Stimulated activated CD4-positive, alpha-beta T cell treated with anti-CD3 and anti-CD28 coated beads, Interleukin-2, amount 100 ng/mL, for 24 hours (primary cell): ENCODE measurements at places on chromosomes 1 and 21.

DNA sequence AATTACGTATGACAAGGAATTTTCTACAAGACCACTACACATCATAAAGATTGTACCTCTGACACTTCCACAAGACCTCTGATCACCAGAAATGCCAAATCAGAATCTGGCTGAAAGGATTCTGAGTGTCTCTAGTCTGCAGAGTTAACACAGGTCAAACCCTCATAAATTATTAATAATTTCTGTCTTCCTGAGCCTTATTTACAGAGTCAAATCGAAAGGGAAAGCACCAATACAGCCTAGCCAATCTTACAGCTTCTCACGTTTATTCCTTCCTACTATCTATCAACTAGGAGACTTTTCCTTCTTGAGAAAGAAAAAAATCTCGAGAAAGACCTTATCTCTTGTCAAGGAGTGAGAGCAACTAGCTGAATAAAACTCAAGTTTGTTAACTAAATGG, 2151.6 kb downstream of the MRPL39 start:
- no peak for DNase-seq

- no peak for DNase-seq
Measured at GRCh38 chr1:68046885-68047658, 3.4 kb downstream of the DIRAS3 start.

- DNase-seq = no peak
Measured at GRCh38 chr21:32215306-32215685, 63.6 kb downstream of the MIS18A start.

- no peak for DNase-seq
Measured at GRCh38 chr1:16719571-16720350, 20.6 kb upstream of the RNU1-4 start.

- peak; percentile 67 for DNase-seq
Measured at GRCh38 chr1:214281021-214281719, at the start of gene SMYD2. TSS of gene SMYD2 (plus strand) at chr1:214281159. CDS start at chr1:214281255, 96 bp downstream.

- DNase-seq = no peak
Measured at GRCh38 chr1:26153966-26154532, 4.8 kb upstream of the FAM110D start.

DNA sequence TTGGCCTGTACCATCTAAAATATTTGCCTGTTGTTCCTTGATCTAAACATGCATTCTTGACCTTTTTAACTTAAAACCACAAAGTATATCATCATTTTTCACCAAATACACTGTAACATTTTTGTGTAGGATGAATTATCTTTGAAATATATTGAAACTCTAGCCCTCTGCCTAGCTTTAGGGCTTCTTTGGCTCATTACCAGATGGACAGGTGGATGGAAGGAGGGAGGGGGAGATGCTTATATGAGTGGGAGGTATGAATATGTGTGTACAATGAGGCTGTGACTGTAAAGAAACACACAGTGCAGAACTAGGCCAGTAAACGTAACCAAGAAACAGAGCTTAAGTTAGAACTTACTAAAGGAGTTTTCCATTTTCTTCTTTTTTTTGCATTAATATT, 118.5 kb downstream of the ESRRG start:
- no peak for DNase-seq

- peak; percentile 49 for DNase-seq
Measured at GRCh38 chr21:33196941-33197374, 32.8 kb upstream of the IFNAR2 start.

DNA sequence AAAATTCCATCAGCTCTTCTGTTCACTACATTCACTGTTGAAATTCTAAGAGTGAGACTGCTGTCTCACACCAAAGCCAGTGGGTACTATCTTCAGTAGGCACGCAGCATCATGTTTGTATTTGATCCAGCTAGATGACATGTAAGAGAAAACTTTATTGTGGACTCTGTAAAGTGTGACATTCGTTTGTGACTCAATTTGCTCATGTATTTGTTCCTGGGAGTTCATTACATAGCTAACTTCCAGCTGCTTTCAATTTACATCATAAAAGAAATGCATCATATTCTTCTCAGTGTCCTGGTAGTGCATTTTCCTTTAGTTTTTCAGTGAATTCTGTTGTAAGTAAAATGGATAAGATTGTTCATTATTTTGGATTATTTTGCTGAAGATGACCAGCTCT, 31.4 kb downstream of the CTH start:
- no peak for DNase-seq

- DNase-seq = no peak
Measured at GRCh38 chr1:12436817-12437599, 181.0 kb downstream of the DHRS3 start.

- DNase-seq = no peak
Measured at GRCh38 chr1:204462229-204462561, 32.4 kb downstream of the PIK3C2B start.

GRCh38 chr1:236576004-236576403, 28.3 kb downstream of the HEATR1 start:
- no peak for DNase-seq

- no peak for DNase-seq
Measured at GRCh38 chr1:225937048-225937968, 3.7 kb downstream of the LEFTY2 start.

DNA sequence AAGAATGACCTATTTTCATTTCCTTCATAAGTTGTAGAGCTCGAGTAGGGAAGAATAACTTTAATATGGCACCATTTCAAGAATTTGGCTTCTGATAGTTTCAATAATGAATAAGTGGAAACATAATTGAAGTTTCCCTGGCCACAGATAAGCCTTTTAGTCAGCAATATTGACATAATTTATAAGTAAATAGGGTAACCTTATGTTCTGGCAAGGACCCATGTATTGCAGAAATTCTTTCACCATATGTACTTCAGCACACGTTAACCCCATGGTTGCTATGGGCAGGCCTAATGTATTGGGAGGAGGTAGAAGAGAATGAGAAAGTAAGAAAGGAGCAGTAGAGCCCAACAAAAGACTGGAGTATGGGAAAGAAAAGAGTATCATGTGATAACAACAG, 25.4 kb downstream of the MDM4 start:
- no peak for DNase-seq

DNA sequence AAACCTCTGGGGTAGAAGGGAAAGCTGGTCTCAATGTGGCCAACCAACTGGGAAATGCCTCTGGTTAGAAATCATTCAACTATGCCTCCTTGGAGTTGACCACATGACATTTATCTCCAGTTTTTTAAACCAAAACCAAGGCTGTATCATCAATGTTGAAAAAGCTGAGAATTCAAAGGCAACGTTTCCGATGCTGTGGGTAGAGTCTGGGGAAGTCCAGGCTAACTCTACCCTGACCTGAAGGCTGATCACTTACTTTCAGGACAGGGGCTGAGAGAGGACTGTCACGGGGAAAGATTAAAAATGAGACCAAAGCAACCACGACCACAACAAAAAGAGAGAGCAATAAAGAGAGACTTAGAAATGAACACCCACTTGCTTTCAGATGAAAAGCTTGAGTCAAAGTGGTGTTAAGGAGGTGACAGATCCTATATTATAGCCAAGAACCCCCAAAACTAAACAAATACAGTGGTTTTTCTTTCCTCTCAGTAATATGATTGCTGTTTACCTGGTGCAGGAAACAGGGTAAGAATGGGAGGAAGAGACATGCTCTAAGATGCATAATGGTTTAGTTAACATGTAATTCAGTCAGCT, 90.8 kb upstream of the TNFSF4 start:
- peak; percentile 41 for DNase-seq

GRCh38 chr1:165842671-165843129, 15.3 kb downstream of the UCK2 start:
- DNase-seq = peak; percentile 18

DNA sequence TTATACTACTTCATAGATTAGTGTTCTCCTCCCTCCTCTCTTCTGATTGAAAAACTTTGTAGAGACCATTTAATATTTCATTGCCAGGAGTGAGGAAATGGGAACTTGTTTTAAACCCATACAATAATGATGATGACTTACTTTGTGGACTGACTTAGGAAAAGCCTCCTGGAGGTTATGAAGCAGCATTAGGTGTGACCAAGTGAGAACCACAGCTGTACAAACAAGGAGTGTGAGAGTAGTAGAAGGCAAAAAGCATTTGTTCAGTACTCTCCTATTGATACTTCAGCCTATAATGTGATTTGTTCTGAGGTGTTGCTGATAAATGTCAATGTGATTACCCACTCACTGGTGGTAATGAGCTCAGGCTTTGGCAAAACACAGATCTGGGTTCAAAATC, 8.4 kb downstream of the TIPRL start:
- DNase-seq = no peak

DNA sequence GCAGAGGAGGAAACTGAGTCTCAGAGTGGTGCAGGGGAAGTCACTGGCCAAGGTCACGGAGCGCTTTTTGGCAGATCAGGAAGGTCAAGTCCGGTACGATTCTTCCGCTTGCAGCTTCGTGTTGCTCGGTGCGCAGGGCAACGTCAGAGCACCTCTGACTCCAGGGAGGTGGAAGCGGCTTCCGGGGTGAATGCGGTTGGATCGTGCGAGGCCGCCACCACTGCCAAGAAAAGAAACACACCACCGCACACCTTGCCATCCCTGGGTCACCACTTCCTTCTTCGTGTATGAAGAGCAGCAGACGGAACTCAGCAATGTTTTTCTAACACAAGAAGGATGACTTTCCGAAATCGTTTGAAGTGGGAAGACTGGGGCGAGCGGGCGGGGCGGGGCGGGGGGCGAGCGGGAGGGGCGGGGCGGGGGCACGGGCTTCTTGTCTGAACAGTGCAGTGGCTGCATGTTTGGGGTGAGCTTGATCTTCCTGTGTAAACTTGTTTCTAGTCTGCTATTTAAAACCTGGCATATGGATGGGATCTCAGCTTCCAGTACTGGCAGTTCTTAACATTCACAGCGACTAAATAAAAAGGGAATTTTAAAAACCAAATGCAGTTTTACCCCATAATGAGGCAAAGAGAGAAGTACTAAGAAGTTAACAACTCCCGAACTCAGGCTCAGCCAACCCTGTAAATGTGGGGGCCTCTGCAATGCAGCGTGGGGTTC, 300.0 kb downstream of the RRAGC start:
- peak; percentile 74 for DNase-seq

GRCh38 chr1:154408174-154408777, 3.1 kb downstream of the IL6R start:
- no peak for DNase-seq

GRCh38 chr1:47751193-47751592, 246.0 kb downstream of the TRABD2B start:
- DNase-seq = no peak

- DNase-seq = no peak
Measured at GRCh38 chr1:38476111-38476849, 383.3 kb downstream of the RRAGC start.

GRCh38 chr1:8989821-8990220, 36.4 kb downstream of the SLC2A7 start:
- no peak for DNase-seq

DNA sequence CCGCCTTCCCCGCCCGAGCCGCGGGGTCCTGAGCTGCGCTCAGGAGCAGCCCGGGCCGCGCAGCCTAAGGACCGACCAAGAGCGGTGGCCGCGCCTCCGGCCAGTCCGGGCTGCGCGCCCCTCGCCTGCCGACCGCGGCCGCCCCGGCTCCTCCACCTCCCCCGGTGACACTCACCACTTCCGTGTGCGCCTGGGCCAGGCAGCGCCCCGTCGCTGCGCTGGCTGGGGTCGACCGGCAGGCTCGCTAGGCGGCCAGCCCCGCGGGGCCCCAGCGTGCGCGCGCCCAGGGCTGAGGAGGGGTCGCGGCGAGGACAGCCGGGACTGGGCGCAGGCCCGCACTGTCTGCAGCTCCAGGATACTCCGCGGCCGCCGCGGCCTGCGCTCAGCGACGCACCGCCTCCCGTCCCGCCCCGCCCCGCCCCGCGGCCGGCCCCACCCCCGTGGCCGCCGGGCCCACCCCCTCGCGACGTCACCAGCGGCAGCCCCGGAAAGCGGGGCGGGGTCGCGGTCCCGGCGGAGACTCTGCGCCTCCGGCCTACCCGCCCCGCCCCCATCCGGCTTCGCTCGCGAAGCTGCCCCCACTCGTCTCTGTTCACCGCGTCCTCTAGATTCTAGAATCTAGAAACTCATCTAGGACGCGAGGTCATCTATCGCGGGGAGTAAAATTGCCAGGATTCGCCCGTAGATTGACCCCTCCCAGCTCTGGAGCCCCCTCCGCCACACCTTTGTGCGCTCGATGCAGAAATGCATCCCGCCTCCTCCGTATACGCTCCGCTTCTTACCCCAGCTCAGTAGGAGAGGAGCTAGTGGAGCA, at the start of gene JAK1:
TSS of gene JAK1 (minus strand) at position 392 of the 814 bp plus-strand sequence. CDS start 80,285 bp downstream, outside the sequence.
- peak; percentile 90 for DNase-seq

GRCh38 chr1:24540906-24541710, 14.8 kb upstream of the NCMAP start:
- DNase-seq = no peak

GRCh38 chr1:83827741-83828140, 171.2 kb downstream of the TTLL7 start:
- DNase-seq = no peak

DNA sequence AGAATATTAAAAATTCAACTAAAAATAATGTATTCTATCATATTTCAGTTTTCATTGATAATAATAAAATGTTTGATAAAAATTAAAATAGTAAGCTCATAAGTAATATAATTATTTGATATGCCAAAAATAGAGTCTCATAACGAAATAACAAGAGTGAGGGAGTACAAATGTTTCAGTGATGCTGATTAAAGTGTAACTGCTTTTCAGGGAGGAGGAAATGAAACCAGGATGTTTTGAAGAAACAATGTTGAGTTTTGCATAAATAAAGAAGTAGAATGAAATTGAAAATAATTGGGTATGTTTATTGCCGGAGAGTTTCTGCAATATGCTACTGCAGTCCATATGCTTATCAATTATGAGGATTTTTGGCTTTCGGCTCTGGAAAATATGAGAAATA, 1159.8 kb upstream of the ADGRL2 start:
- no peak for DNase-seq

DNA sequence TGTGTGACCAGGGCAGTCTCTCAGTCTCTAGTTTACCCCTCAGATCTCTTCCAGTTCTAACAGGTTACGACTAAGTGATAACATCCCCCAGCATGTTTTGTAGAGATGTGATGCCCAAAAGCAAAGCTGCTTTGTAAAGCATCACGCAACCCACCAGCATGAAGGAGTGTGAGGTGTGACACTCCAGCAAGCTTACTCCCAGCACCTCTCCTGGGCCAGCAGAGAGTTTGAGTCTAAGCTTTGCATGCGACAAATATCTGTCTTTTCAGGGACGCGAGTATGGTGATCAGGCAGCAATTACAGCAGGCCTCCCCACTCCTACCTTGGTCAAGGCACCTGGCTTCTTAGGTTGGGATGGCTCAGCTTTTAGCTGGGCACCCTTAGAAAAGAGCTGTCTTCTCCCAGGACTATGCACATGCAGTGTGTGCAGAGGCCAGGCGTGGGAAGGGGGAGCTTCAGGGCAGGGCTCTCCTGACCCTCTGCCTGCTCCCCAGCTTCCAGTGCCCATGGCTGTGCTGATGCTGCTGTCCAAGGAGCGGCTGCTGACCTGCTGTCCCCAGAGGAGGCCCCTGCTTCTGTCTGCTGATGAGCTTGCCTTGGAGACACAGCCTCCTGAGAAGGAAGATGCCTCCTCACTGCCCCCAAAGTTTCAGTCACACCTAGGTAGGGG, 48.2 kb downstream of the ELK4 start:
- DNase-seq = no peak

- DNase-seq = no peak
Measured at GRCh38 chr1:40050863-40051262, 10.3 kb downstream of the CAP1 start.

GRCh38 chr1:192669174-192669573, 33.2 kb downstream of the RGS13 start:
- DNase-seq = no peak

GRCh38 chr1:77594366-77595112, 87.9 kb downstream of the ZZZ3 start:
- no peak for DNase-seq
